Caco-2 (cell line): ENCODE measurements at places on chromosomes 7 and 10. TPM values are rescaled to one million over a fixed set of nuclear protein-coding genes. Genes with fewer than 3 reads are reported as not detected.
A peak's percentile ranks its signal among the peaks of the same experiment; 100 is the strongest.

The HOXA13 gene
- total RNA-seq = 0.68 and 1.3 TPM in 2 replicates

The SPDYE2B gene
- not detected in 2 replicates for total RNA-seq

The SEMA3D gene
- total RNA-seq = 0.61 and 0.84 TPM in 2 replicates

DNA sequence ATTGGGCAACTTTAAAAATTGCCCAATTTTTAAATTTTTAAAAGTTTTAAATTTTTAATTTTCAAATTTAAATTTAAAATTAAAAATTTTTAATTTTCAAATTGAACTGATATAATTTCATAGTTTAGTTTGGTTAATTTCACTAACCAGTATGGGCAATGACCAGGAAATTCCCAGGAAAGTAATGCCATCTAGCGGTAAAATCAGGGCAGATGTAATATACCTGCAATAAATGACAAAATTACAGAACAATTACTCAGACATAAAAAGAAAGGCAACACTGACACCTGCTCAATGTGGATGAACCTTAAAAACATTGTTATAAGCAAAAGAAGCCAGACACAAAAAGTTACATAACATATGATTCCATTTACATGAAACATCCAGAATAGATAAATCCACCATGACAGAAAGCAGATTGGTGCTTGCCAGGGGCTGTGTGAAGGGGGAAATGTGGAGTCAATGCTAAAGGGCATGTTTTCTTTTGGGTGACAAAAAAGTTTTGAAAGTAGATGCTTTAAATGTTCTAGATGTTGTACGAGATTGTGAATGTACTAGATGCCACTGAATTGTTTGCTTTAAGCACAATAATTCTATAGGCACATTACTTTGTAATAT lies 28.6 kb upstream of the SLC16A12 start:
- peak; percentile 43 for DNase-seq
- H3K27me3 ChIP-seq = no peaks in the 10 kb centered on the region
- H3K4me3 ChIP-seq = no peak overlapping the region
- peaks cover 5% of the 10 kb centered on the region; the same call in 1 of the 2 replicates for H3K4me1 ChIP-seq
- H3K27ac ChIP-seq = no peak overlapping the region
- no peaks in the 10 kb centered on the region for H3K36me3 ChIP-seq

DNA sequence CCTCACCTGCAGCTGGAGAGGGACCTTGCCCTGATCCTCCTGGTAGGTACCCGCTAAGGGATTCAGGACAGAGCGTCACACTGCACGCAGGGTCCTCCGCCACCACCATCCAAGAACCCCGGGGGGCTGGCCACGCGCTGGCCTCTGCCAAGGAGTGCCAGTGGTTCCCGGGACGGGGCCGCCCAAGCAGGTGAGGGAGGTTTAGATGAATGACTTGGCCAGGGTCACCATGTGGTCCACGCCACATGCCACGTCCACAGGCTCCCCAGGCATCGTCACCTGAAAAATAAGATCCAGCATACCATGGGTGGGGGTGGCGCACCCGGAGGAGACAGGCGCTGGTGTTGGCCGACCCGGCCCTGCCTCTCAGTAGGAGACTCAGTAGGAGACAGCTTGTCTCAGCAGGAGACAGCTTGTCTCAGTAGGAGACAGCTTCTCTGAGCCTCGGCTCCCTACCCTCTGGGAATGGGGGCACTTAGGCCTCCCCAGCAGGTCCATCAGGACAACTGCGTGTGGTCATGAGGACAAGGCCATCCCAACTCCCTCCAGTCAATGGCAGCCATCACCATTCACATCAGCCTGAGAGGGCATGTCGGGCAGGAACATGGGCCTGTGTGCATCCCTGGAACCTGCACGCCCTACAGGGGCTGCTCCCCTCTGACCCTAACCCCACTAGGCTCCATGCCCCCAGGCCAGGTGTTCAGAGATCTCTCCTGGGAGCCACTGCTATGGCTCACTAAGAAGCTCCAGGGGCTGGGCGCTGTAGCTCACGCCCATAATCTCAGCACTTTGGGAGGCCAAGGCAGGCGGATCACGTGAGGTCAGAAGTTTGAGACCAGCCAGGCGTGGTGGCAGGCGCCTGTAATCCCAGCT lies 30.5 kb downstream of the RCC1L start:
- peaks cover 2% of the 10 kb centered on the region; the same call in 1 of the 2 replicates for H3K36me3 ChIP-seq
- no peak for DNase-seq
- H3K4me3 ChIP-seq = no peak overlapping the region
- H3K27me3 ChIP-seq = no peaks in the 10 kb centered on the region
- no peak overlapping the region for H3K27ac ChIP-seq
- H3K4me1 ChIP-seq = no peaks in the 10 kb centered on the region

DNA sequence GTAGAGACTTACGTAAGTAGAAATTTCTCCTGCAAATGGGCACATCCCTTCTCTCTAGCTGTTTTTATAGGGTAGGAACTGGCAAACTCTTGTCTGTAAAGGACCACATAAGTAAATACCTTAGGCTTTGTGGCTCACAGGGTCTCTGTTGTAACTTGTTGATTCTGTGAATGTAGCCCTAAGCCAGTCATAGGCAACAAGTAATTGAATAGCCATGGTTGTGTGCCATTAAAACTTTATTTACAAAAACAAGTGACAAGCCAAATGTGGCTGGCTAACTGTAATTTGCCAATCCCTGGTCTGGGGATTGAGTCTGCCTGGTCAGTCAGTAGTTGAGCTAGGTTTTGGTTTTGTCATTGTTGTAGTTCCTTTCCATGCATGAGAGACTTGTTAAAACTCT lies 5.3 kb upstream of the KLF6 start:
- no peaks in the 10 kb centered on the region for H3K36me3 ChIP-seq
- H3K27ac ChIP-seq = no peak overlapping the region
- H3K4me3 ChIP-seq = no peak overlapping the region
- H3K4me1 ChIP-seq = peaks cover 20% of the 10 kb centered on the region
- H3K27me3 ChIP-seq = no peaks in the 10 kb centered on the region

DNA sequence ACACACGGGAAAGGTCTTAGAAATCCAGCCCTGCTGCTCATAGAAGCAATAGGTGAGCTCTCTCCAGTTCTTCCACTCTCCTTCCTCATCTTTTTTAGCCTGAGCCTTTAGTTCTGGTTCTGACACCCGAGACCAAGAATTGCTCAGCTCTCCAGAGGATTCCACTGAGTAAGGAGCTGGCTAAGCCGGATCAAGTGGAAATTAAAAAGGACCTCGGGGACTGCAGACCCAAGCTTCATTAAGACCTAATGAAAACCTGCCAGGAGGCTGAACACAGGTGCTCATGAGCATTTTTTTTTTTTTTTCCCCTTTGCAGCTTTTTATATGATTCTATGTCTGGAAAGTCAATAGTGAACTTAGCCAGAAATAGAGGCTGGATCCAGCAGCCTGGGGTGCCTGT lies 1176.0 kb upstream of the AUTS2 start:
- no peak overlapping the region for H3K4me3 ChIP-seq
- no peaks in the 10 kb centered on the region for H3K36me3 ChIP-seq
- H3K27ac ChIP-seq = no peak overlapping the region
- DNase-seq = no peak
